ENCODE measurements at places on chromosomes 16 and 17. TPM values are rescaled to one million over a fixed set of nuclear protein-coding genes. Genes with fewer than 3 reads are reported as not detected.
A peak's percentile ranks its signal among the peaks of the same experiment; 100 is the strongest.

GRCh38 chr17:42841975-42842685 is 2.2 kb upstream of the AOC2 start:
- no peak for DNase-seq

- DNase-seq, result no peak
Observed at GRCh38 chr16:89925596-89926079, 2.5 kb downstream of the TUBB3 start.

The TBC1D3 gene
- 1.6 TPM for total RNA-seq

GRCh38 chr17:68195667-68196393 is 52.0 kb upstream of the AMZ2 start:
- DNase-seq, result no peak

The ACAP1 gene
- total RNA-seq, result 216 TPM

DNA sequence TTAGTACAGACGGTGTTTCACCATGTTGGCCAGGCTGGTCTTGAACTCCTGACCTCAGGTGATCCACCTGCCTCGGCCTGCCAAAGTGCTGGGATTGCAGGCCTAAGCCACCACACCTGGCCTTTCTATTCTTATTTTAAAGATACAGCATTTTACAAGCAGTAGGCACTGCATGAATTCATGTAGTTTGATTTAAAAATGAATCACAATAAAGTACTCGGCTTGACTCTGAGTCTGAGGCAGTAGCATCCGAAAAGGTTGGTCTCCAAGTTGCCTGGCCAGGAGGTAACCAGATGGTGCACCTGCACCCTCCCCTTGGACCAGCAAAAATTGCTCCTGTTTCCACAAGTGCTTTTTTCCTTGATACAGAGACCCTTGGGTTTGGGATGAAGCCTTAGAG is 35.6 kb downstream of the MAP2K6 start:
- no peak for DNase-seq

The CCDC200 gene
- 0.33 TPM for total RNA-seq

GRCh38 chr17:3502466-3502865 is 26.7 kb downstream of the ASPA start:
- no peak for DNase-seq

- peak; percentile 8 for DNase-seq
Observed at GRCh38 chr16:72501739-72502593, 330.0 kb upstream of the PMFBP1 start.

DNA sequence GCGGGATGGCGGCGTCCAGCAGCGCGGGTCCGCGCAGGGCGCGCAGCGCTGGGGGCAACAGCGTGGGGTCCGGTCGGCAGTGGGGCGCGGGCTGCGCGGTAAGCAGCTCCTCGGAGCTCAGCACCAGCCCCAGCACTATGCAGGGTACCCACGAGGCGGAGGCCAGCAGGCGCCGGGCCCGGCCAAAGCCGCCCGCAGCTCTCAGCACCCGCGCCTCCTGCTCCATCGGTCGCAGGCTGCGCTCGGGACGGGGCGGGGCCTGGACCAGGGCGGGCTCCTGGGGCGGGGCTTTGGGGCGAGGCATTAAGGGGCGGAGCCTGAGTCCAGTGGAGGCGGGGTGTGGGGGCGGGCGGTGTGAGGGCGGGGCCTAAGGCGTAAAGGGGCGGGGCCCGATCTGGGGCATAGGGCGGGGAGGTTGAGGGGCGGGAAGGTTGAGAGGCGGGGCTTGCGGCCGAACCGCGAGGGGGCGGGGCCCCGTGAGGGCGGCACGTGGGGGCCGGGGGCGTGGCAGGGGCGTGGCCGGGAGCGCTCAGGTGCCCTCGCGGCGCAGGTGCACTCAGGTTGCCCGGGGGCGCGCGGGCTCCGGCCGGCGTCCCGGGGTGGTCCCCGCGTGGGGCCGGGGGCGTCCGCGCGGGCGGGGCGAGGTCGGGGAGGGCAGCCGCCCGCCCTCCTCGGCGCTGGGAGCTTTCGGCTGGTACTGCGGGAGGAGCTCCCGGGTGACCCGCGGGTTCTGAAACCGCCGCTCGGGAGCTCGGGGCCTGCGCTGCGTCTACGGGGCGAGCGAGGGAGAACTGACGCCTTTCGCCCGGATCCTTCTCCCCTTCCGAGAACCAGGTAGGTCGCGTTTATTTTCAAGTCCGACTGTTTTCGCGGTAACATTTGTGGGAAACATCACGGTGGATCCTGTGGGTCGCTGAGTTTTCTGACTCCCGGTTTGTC is 1.4 kb upstream of the SLC22A31 start:
- DNase-seq, result peak; percentile 76

DNA sequence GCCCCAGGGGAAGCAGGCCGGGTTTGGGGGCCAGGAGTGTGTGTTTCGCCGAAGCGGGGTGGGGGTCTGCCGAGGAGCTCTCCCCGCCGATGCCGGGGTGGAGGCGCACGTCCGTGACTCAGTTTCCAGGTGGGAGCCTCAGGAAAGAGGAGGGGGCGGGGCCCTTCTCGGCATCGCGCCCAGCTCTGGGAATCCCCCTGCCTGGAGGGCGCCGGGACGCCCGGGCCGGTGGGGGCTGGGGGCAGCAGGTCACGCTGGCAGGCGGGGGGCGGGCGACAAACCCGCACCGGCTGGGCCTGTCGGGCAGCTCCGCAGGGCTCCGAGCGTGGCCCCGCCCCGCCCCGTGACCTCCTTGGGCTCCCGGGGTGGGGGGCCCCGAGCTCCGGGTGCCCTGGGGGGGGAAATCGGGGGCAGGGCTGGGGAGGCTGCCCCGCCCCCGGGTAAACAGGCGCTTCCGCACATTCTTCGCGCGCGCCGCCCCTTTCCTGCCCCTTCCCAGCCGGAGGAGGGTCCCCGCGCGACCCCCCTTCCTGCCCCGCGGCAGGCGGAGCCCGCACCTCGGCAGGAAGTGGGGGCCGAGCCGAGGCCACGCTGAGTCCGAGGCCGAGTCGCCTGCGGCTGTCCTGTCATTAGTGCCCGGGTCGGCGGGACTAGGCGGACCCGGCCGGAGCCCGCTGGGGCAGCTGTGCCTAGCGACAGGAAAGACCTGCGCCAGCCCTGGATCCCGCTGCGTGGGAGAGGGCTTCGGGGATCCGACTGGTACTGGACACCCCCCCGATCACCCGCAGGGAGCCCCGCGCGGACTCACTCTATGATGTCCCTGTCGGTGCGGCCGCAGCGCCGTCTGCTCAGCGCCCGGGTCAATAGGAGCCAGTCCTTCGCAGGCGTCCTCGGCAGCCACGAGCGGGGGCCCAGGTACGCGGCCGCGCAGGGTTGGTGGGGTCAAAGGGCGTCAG is 9.3 kb downstream of the RIPOR1 start:
- peak; percentile 72 for DNase-seq

The CCDC78 gene
- 9.8 TPM for total RNA-seq

The AARS1 gene
- 135 TPM for total RNA-seq

DNA sequence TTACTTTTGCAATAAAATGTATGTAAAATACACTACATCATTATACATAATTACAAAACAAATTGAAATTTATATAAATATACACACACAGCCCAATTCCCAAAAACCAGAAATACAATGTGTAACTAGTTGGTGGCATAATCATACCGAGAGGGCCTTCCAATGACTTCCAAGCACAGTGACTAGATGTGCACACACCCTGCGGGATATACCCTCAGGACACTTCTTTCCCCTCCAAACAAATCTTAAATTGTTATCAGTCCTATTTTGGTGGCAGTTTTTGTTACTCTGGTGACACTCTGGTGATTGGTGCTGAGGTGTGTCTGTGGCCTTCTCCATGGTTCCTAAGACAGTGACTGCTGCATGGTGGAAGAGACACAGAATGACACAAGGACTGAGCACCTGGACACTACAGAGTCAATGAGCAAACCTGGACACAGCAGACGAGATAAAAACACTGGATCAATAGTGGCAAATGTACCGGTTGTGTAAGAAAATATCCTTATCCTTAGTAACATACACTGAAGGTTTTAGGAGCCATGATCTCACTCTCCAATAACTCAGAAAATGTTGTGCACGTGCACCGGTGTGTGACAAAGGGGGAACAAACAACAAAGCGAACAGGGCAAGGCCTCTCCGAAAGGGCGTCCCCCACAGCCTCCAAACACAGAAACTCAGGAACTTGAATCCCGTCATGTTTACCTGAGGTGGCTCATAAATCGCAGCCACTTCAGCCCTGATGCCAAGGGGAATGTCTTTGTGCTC is 32.9 kb downstream of the NPLOC4 start:
- no peak for DNase-seq

The CCDC182 gene
- total RNA-seq, result not detected

The SLC12A3 gene
- total RNA-seq, result not detected

DNA sequence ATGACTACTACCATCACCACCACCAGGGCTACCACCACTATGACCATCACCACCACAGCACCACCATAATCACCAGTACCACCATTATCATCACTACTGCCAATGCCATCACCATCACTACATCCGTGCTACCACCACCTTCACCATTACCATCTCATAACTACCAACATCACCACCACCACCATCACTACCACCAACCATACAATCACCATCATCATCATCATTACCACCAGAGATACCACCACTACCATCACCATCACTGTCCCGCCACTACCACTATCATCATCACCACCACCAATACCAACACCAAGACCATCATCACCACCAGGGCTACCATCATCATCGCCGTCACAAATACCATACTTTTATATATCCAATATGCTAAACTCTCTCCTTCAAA is 369.6 kb upstream of the DYNLRB2 start:
- DNase-seq, result no peak

The IGF2BP1 gene
- total RNA-seq, result 0.28 TPM

The AURKB gene
- total RNA-seq, result 94.4 TPM

GRCh38 chr17:72877348-72877747 is 215.1 kb downstream of the SLC39A11 start:
- DNase-seq, result no peak

DNA sequence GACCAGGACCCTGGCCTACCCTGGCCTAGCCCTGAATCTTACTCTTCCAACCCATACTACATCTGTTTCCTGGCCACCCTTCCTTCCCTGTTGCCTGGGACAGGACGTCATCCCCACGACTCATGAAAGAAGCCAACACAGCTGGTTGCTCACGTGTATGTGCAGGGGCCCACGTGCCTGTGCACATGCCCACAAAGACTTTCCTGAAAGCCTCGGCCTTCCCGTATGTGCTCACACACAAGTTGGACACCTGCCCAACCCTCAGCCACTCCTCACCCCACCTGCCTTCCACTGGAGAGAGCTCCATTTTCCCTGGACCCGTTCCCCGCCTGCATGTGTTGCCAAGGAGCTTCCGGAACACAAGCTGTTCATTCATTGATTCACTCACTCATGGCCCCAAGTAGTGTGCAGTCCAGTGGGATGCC is 7.0 kb downstream of the PLXDC1 start:
- DNase-seq, result no peak

DNA sequence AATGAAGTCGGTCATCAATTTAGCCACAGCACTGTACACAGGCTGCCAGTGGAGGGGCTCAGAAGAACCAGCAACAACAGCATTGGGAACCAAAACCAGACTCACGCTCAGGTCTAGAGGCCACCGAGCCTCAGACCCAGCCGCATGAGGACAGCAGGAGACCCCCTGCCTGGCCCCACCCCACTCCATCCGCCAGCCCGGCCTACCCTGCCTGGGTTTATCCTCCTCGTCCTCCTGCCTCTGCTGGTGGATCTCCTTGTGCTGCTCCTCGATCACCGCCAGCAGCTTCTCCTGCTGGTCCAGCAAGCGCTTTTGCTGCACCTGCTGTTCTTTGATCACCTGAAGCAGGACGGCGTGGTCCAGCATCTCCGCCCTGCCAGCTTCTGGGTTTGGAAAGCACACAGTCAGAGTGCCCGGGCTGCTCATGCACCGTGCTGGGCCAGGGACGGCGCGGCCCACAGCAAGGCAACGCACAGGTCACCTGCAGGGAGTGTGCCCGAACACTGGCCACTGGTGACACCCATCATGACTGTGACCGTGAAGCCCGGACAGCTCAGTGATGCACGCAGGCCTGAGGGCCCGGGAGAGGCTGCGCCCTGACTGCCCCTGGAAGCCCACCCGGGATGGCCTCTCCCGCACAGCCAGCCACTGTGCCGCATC is 7.7 kb downstream of the NDUFAF8 start:
- DNase-seq, result no peak

The TSPAN10 gene
- 0.31 TPM for total RNA-seq

The RCVRN gene
- total RNA-seq, result not detected

The KIF18B gene
- total RNA-seq, result 27.1 TPM

The PPM1E gene
- not detected for total RNA-seq

The PRSS21 gene
- 8.8 TPM for total RNA-seq

The TBC1D3C gene
- total RNA-seq, result 1.6 TPM

The ST6GALNAC1 gene
- total RNA-seq, result not detected

The ANKRD40CL gene
- total RNA-seq, result not detected

The KRT17 gene
- total RNA-seq, result not detected

DNA sequence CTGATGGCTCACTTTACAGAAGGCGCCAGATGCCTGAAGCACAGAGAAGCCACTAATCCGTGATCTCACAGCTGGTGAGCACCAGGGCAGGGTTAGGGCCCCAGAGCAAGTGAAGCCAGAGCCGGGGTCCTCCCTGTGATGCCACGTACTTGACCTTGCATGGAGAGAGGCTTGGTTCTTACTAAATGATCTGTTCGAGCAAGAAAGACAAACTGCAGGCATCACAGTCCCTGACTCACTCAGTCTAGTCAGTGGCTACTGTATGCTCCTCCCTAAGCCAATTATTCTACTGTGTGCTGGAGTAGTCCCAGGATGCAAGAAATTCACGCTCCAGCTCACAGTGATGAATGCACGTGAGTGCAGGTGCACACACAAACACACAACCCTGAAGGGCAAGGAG is 55.4 kb downstream of the SDK2 start:
- no peak for DNase-seq

- no peak for DNase-seq
Observed at GRCh38 chr17:2292100-2292499, 11.5 kb downstream of the SMG6 start.
